Naive B cell (primary cell): ENCODE measurements at places on chromosomes 1 and 21.

DNA sequence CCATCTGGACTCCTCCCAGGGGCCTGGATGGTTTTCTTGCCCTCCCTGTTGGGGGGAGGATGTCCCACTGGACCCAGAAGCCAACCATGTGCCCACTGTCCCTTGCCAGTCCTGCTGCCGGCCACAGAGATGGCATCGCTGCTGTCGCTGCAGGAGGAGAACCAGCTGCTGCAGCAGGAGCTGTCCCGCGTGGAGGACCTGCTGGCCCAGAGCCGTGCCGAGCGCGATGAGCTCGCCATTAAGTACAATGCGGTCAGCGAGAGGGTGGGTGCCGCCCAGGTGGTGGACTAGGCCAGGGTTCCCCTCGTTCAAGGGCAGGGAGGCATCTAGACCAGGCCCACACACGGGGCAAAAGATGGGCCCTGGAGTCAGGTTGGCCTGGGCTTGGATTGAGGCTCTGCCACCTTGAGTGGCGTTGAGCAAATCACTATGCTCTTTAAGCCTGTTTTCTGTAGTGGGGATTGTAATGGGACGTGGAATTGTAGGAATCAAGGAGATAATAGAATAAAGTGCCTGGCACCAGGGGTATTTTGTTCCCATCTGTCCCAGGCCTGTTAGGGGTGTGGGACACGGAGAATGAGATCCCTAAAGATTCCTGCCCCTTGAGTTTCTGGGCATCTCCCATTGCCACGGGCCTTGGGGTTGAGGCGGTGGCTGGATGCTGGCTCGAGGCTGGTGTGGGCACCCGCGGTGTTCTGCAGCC lies 2.6 kb downstream of the CROCC start:
- DNase-seq = no peak

DNA sequence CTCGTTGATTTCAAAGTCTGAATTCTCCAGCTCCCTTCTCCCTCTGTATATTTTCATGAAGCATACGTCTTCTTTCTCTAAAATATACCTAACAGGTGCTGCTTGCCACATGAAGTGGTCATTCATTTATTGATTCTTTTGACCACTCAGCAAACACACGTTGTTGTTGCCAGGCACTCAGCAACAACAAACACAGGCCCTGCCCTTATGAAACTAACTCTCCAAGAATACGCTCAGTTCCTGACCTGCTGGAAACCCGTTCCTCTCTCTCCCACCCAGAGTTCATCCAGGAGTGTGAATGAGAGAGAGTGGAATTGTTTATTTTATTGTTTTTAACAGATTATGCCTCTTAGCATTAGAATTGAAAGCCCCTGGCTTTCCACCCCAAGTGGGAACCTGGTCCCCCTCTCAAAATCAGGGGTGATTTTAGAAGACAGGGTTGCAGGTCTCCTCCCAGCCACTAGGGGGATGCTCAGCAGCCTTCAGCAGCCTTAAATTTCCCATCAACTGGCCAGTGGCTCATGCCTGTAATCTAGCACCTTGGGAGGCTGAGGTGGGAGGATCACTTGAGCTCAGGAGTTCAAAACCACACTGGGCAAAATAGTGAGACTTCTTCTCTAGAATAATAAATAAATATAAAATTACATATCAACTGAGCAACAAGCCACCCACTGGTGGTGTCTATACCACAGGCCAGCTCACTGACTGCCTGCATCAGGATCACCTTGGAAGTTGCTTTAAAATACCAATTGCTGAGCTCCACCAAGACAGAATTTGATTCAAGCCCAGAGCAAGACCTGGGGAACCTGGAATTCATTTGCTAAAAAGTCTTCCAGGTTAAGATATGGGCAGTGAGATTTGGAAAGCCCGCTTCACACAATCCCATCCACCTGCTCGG lies 181.0 kb upstream of the KLHDC7A start:
- DNase-seq = no peak

- DNase-seq = peak; percentile 7
These were observed 50.8 kb downstream of the HS2ST1 start for GRCh38 chr1:86965012-86965826.

DNA sequence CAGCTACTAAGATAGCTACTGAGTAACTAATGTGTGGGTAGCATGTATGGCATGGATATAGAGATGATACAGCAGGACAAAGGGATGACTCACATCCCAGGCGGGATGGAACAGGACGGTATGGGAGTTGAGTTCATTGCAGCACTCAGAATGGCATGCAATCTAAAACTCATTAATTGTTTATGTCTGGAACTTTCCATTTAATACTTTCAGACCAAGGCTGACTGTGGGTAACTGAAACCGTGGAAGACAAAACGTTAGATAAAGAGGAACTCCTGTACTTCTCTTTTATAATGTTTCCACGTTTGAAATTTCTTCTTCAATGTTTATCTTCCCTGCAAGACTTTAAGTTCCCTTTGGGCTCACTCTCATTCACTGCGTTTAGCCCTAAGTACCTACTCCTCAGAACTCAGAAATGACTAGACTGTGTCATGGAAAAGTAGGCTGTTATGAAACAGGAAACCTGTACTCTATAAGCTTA lies 151.9 kb downstream of the MAGI3 start:
- no peak for DNase-seq

GRCh38 chr21:45828580-45829570 lies 152.7 kb upstream of the COL6A1 start:
- no peak for DNase-seq

DNA sequence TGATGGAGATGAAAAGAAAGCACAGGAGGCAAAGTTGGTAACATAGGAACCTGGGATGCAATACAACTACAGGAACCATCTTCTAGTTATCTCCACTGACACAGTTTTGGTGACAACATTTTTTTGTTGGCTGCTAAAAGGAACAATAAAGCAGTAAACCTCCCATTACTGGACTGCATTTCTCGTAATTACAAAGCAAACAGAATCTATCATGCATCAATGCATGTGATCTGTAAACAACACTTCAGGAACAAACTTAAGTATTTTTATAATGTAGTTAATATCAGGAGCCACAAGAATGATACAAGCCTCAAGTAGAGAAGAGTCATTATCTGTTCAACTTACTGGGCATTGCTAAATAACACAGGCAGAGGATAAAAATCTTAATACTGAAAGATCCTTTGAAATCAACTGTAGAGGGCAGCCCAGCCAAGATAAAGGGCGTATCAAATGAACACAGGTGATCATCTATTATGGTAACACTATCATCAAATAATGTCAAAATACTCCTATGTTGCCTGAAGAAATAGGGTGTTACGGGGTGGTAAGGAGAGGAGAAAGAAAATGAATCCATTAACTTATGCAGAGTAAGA lies 193.3 kb downstream of the EIF4G3 start:
- no peak for DNase-seq

GRCh38 chr1:206847946-206848345 lies 17.5 kb upstream of the IL20 start:
- no peak for DNase-seq

GRCh38 chr1:118184739-118185083 lies 317 bp downstream of the SPAG17 start:
- DNase-seq = no peak

GRCh38 chr1:22169816-22170215 lies 26.9 kb upstream of the WNT4 start:
- no peak for DNase-seq

DNA sequence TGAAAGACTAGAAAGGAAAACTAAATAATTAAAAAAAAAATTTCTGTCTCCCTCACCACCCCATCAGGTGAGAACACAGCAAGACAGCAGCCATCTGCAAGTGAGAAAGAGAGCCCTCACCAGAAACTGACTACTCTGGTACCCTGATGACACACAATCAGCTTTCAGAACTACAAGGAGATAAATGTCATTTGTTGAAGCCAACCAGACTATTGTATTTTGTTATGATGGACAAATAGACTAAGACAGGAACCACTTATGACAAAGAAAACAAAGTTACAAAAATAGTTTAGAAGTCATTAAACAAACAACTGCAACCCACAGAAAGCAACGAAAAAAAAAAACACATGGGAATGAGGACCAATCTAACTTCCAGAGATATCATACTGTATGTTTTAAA lies 98.3 kb downstream of the FAF1 start:
- no peak for DNase-seq

DNA sequence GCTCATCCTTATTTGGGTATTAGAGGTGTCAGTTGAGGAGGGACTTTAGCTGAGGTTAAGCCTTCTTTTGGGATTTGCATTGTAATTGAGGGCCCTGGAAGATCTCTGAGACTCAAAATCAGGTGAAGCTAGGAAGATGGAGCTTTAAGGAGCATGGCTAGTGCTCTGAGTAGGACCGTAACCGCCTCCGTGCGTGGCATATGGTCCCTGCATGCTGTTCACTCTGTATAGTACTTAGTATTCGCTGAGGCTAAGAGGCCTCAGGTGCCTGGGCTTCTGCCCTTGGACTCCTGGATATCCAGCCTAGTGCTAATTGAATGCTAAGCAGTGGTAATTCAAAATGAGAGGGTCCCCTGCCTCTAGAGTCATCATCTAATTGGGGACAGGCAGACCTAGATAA lies 22.5 kb downstream of the NSUN4 start:
- no peak for DNase-seq

GRCh38 chr1:36963006-36963405 lies 71.3 kb downstream of the GRIK3 start:
- no peak for DNase-seq

- DNase-seq = no peak
These were observed 21.5 kb upstream of the SAMSN1 start for GRCh38 chr21:14567331-14568279.

- no peak for DNase-seq
These were observed 54.9 kb downstream of the ACBD3 start for GRCh38 chr1:226131639-226132038.
